HT-29 (cell line): ENCODE measurements at places on chromosomes 1 and 21.

GRCh38 chr1:153790313-153790965 lies 15.2 kb downstream of the SLC27A3 start:
- DNase-seq, result no peak

- peak; percentile 77 for DNase-seq
Observed at GRCh38 chr1:156281693-156282478, 739 bp downstream of the SMG5 start.

DNA sequence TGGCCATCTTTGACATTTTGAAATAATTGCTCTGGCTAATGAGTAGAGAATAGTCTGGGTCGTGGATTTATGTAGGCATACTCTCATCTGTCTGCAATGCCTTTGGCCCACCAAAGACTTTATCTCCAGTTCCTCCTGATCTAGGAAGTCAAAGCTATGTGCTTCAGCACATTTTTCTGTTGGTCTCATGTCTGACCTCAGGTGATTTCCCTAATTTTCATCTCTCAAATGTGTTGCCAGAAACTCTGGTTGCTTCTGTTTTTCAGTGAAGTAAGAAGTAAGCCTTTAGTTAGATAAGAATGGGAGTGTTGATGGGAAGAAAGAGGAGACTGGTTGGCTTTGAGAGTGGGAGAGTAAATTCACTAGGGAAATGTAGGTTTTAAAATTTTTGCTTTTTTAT lies 66.4 kb downstream of the GPR88 start:
- DNase-seq, result no peak

- no peak for DNase-seq
Observed at GRCh38 chr1:6358144-6358624, 35.4 kb downstream of the ACOT7 start.

- no peak for DNase-seq
Observed at GRCh38 chr1:17018849-17019248, 7.1 kb upstream of the ATP13A2 start.

DNA sequence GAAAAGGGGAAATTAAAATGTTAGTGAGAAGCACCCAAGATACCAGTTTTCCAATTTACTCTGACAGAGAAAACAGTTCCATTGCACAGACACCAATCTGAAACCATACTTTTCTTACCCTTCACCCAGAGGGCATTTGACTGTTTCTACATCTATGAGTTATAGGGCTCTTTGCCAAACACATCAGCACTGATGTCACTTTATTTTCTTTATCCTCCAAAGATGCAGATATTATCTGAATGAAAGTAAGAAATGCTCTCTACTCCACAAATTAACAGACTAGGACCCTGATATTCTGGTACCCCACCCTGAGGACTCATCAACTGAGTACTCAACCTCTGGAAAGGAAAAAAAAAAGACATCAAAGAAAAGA lies 24.2 kb upstream of the PEX19 start:
- DNase-seq, result no peak

- DNase-seq, result no peak
Observed at GRCh38 chr1:203999618-204000017, 73.3 kb upstream of the SOX13 start.

- DNase-seq, result no peak
Observed at GRCh38 chr1:205950826-205951549, 7.7 kb upstream of the SLC26A9 start.

GRCh38 chr1:15712168-15712567 lies 23.9 kb upstream of the SLC25A34 start:
- DNase-seq, result no peak
